Astrocyte (in vitro differentiated cells and primary cell): ENCODE measurements at places on chromosomes 1 and 21.

GRCh38 chr1:59892841-59893811 lies 33.4 kb downstream of the CYP2J2 start:
- no peak for DNase-seq

GRCh38 chr1:183844806-183845205 lies 39.9 kb downstream of the RGL1 start:
- DNase-seq = no peak

DNA sequence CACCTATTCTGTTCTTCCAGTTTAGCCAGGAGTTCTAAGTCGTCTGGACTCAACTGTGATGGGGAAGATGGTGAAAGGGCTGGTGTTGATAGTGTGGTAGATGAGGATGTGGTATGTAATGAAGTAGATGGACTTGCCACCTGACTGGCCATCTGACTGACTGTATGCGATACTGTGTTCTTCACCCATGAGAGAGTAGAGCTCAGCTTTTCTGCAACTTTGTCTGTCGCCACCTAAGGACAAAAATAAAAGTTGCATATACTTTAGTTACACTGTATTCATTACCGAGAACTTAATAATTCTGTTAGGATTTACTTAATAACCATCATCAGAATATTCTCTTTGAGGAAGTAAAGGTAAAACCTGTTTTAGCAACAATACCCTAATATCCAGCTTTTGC lies 48.5 kb downstream of the EVI5 start:
- no peak for DNase-seq

- no peak for DNase-seq
These were observed 66.7 kb downstream of the OLFML2B start for GRCh38 chr1:161956930-161957329.

DNA sequence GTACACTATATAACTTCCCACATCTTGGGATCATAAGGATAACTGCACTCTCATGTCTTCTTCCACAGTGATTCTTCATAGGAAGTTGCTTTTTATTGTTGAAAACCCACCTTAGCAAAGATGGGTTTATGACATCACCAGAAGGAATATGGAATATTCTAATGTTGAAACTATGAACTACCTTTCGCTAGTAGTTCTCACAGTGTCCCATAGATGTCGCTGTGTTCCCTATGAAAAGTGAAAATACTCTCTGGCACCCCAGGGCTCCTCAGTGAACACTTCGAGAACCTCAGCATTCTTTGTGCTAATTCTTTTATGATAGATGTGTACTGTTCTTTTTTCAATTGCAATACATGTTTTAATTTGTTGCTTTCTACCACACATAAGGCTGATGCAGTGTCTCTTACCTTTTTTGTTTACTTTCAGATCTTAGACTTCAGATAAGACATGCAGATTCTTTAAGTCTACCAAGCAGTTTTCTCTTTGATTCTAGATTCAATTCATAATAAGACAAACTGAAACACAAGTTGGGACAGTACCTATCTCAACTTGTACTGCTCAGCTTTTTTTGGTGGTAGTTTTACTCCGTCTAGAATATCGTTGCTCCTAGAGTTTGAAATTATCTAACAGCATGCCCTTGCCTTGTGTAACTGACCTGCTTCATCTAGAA lies 90.8 kb downstream of the GTF2B start:
- peak; percentile 8 for DNase-seq

DNA sequence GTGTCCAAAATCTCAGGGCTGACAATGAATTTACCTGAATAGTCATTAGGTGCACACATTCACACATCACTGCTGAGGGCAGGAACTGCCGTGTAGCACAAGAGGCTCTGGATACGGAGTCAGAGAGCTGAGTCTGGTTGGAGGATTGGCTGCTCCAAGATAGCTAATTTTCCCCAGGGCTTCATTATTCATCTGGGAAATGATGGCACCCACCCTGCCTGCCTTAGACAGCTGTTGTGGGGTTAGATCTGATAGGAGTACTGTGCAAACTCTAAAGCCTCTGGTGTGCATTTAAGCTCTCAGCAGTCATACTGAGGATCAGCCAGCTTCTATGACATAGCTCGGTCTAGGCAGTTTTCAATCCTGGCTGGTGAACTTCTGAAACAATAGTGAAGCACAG lies 67.0 kb downstream of the LMX1A start:
- DNase-seq = no peak

DNA sequence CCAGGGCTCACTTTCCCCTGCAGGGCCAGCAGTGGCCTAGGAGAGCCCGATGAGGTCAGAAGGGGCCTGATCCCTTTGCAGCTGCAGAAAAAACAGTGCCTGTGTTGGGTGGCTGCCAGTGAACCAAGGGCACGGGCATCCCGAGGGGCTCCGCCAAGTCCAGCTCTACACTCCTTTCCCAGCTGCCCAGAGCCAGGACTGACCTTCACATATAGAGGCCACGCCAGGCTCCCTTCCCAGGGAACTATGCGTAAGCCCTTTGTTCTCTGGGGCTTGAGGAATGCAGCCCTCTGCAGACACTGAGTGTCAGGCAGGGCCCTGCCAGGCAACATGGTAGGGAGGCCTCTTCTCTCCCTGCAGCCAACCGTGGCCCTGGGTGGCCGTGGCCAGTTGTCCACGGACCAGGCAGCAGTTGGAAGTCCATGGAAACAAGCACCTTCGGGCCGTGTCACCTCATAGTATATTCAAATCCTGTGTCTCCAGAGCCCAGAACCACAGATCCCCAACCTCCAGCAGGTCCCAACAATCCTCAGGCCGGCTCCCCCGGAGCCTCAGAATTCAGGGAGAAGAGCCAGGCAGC lies 194.0 kb downstream of the NPHP4 start:
- DNase-seq = no peak

- no peak for DNase-seq
These were observed 21.1 kb downstream of the DLGAP3 start for GRCh38 chr1:34908369-34908768.
